Activated naive CD8-positive, alpha-beta T cell treated with anti-CD3 and anti-CD28 coated beads for 36 hours (primary cell): ENCODE measurements at places on chromosomes 7 and 10.

DNA sequence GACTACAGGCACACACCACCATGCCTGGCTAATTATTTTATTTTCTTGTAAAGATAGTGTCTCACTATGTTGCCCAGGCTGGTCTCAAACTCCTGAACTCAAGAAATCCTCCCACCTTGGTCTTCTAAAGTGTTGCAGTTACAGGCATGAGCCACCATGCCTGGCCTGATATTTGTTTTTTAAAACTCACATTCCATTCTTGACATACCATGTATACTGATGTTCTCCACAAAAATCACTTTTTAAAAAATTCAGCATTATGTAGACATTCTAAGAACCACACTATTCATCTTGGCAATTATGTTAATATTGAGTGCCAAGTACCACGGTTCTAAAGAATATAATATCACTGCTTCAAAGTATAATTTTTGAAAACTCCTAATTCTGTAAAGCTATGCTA lies 43.5 kb downstream of the IDE start:
- DNase-seq = no peak

GRCh38 chr7:78434281-78434680 lies 635.7 kb downstream of the PHTF2 start:
- no peak for DNase-seq

DNA sequence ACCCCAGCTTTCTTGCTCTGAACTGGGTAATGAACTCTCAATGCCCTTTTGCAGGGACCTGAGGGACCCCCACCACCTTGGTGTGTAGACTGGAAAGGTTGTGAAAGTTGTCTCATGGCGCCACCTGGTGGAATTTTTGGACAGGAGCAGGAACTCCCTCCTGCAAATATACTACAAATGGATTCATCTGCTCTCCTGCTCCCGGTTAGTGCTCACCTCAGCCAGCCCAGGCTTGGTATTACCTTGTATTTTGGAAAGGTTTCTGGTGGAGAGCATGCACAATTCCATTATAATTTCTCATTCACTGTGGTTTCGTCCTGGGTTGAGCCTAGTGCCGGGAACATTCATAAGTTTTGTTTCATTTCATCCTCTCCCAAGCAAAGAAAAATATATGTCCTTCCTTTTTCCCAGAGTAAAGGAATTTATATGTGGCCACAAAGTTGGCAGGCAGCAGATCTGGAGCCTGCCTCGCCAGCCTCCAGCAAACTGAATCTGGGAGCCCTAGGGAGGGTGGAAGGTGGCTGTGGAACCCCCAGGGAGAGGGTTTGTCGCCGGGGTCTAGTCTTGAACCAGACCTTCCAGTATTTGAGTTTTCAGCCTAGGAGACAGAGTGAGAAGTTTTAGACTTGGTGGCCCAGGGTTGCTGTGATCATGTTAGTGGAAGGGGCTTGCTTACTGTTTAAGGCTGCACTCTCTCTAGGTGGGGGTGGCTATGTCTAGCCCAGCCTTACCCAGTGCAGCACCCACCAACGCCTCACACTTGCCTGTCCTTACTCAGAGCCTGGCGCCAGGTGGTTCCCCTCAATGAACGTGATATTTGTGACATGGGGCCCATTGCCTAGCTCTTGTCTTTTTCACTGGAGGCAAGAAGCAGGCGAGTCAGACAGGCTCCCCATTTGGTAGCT lies 9.5 kb downstream of the FAM241B start:
- DNase-seq = peak; percentile 46

- DNase-seq = no peak
Observed at GRCh38 chr10:71331736-71332135, 12.7 kb downstream of the SLC29A3 start.

DNA sequence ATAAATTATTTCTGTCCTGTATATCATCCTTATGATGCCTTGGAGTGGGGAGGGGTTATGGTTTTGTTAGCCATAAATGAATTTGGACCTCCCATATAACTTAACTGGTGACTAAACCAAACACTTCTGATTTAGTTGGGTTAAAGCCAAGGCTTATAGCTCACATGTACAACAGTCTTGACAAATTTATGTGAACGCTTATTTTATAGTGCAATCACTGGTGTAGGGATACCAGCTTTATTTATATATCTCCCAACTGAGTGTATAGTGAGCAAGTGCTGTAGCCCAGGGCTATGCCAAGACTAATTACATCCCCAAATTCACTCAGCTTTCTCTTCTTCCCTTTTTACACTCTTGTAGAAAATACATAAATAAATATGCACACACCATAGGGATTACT lies 956.2 kb downstream of the SORCS3 start:
- DNase-seq = no peak

DNA sequence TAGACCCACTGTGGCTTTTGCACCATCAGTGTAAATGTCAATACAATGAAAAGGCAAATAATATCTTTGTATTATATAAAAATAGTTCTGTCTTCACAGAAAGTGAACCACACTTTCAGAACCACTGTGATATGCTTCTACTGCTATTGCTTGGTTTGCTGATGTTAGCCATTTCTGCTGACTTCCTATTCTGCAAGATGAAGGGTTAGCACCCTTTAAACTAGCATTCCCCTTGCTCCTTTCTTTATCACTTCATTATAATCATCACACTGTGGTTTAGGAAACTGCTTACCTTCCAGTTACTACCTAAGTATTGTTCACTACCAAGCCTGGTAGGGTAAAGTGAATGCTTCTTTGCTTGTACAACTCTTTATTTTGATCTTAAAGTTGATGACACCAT lies 29.2 kb downstream of the MYPN start:
- no peak for DNase-seq

- no peak for DNase-seq
Observed at GRCh38 chr10:60170250-60170649, 219.4 kb downstream of the ANK3 start.

- DNase-seq = peak; percentile 49
Observed at GRCh38 chr7:98200364-98200763, 10.9 kb upstream of the BHLHA15 start.

DNA sequence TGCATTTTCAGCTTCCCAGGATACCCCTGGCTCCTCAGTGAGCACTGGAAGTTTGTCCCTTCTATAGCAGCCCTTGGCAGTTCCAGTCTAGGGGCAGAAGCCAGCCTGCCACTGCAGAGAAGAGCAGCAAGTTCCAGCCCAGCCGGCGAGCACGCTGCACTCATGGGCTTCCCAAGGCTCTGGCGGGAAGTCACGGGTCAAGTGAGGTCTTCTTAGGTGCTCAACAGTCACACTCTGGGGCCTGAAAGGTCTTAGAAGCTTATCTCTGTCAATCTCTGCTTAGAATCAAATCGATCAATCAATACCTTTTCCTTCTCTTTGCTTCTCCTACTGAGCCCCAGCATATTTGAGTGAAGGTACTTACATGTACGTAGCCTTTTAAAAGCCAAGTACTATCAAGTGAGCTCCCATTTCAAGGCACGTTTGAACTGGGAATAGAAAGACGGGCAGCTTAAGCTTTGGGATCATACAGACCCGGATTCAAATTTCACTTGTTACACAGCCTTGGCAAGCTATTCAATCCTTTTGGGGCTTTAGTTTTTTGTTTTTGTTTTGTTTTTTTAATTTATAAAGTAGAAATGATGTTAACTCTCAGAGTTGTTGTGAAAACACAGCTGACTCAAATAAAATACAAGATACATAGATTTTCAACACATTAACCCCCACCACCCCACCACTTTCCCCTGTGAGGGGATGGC lies 152.6 kb upstream of the KLF14 start:
- DNase-seq = no peak

DNA sequence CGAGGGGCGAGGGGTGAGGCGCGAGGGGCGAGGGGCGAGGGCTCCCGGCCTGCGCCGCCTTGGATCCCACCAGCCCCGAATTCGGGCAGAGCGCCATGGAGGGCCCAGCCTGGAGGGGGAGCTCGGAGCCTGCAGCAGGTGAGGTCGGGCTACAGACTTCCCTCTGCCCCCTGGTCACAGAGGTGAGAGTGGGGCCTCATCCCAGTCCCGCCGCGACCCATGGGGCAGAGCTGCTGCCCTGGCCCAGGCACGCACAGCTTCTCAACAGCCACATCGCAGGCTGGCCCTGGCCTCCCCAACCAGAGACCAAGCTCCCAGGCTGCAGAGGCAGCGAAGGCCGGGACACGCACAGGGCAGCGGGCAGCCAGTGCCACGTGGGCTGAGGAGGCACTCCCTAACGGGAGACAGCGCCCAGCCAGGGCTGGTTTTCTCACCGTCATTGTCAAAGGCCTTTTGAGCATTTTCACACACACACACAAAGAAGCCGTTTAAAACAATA lies 191.8 kb downstream of the PTPRN2 start:
- DNase-seq = no peak

DNA sequence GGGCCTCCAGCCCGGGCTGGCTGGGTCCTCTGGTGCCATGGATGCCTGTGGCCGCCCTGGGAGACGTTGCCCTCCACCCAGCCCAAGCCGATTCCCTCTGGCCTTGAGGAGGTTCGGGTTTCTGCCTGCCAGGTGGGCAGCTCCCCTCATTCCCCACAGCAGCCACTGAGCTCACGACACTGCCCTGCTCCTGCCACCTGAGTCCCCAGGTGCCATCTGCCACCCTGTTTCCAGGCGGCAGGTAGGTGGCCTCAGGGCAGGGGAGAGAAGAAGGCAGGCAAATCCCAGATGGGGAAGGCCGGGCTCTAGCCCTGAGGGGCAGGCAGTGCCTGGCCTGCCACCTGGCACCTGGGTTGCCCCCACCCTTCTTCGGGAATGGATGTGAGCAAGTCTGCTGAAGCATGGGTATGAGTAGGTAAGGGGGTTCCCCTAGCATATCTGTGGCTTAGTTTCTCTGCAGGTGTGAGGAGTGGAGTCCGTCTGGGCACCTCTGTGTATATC lies 92.2 kb upstream of the PPIF start:
- no peak for DNase-seq

DNA sequence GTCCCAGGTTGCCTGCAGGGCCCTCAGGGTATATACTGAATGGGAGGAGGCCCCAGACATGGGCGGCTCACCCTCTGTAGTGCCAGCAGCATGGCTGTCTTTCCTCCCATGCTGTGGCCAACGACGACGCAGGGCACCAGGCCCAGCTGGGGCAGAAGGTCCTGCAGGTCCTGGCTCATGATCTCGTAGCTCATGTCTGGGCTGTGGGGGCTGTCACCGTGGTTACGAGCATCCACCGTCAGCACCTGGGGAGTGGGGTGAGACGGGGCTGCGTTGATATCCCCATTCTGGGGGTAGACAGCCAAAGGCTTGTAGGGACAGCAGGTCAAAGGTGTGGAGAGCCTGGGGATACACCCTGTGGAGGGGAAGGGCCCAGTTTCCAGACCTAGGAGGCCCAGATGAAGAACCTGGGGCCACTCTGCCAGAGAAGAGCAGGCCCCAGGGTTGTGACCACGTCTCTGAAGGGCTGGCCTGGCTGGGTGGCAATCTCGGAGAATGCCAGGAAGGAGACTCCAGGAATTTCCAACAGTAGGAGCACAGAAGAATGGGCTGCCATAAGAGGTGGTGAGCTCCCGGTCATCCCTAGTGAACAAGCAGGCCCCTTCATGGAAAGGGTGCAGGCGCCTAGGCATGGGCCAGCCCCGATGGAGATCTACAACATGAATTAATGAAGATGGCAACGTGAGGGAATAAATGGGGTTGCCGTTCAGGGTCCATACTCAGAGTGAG lies 947 bp downstream of the ABHD11 start:
- no peak for DNase-seq

- DNase-seq = no peak
Observed at GRCh38 chr10:10855151-10855581, 162.5 kb upstream of the CELF2 start.

DNA sequence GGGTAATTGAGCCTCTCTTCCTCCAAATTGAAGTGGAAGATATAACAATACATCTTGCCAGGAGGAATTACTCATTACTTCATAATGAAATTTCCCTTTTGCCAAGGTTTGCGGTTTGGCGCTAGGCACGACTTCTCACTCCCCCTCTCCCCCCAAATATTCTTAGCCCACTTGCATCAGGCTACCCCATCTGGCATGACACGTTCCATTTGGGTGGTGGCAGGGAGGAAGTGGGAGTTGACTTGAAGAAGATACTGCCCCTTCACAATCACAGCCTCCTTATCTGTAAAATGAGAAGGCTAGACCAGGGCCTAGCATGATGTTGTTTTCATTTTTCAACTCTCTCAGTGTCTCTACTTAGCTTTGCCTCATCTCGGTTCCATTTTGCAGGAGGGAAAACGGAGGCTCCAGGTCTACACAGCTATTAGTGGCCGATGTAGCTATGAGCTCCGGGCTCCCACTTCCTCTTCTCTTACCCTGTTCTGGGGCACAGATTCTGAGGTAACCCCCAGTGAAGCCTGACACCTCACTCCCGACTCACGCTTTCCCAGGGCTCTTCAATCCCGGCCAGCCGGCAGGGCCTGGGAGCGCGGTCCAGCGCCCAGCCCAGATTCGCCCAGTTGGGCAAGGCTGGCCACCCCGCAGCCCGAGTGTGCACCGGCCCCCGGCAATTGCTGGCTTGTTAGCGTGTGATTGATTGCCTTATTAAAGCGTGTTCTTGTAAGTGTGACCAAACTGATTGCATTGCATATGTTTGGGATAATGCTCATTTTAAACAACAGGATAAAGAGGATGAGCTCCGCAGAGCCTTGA lies 6.5 kb downstream of the EVX1 start:
- DNase-seq = no peak

- no peak for DNase-seq
Observed at GRCh38 chr7:110681941-110682340, 409.0 kb upstream of the LRRN3 start.

DNA sequence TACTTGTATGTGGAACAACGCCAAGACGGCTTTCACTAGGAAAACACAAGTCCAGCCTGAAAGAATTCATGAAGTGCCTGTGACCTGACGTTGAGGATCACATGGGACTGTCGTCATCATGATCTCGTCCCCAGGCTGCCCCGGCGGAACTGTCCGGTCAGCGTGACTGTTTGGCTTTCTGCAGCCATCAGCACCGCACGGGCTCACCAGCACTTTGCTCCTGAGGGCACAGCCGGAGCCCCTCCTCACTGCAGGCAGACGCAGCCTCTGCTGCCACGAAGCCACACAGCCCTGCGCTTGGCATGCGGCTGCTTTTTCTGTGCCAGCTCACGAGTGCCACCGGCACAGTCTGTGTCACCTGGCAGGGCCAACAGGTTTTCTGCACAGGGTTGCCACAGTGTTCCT lies 9.4 kb upstream of the GET4 start:
- no peak for DNase-seq

- no peak for DNase-seq
Observed at GRCh38 chr10:12394241-12395033, 45.1 kb downstream of the CAMK1D start.

DNA sequence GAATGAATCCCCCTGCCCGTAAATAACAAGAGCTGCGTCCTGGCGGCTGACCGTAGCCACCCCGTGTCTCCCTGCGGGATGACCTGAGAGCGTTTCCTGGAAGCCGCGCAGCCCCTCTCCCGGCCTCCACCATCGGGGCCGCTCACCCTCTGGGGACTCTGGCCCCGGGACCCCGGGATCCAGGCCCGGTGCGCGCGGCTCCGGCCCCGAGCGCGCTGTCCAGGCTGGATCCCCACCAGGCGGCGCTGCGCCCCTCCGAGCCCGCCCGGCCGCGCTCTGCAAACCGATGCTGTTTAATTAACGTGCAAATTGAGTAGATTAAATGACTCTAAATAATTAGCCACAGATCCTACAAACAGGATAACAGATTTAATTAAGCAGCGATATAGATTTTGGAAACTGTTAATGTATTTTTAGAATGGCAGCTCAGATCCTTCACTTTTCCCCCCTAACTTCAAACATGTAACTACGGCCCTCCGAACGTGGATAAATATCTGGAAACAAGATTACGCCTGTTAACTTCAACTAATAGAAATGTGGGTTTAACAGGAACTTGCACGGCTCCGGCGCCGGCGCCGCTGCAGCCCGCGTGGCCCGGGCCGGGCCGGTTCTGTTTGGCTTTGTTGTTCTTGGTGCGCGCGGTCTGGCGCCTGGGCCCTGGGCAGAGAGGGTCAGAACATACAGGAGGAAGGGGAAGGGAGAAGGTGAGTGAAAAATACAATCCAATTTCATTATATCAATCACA lies 7.1 kb upstream of the UNCX start:
- DNase-seq = peak; percentile 59
